Aorta (tissue), 5 donors: ENCODE measurements at places on chromosomes 3 and 15. TPM values are rescaled to one million over a fixed set of nuclear protein-coding genes. Genes with fewer than 3 reads are reported as not detected.

The FBXO40 gene
- 0.13 TPM for total RNA-seq

The TRH gene
- not detected for total RNA-seq

The STRIT1 gene
- not detected for total RNA-seq

The CAND2 gene
- total RNA-seq, result 23.5 TPM

The ARPP19 gene
- 129 TPM for total RNA-seq

The ARGFX gene
- not detected for total RNA-seq

The GMPPB gene
- total RNA-seq, result 29.2 TPM

The CCR3 gene
- total RNA-seq, result 0.29 TPM

DNA sequence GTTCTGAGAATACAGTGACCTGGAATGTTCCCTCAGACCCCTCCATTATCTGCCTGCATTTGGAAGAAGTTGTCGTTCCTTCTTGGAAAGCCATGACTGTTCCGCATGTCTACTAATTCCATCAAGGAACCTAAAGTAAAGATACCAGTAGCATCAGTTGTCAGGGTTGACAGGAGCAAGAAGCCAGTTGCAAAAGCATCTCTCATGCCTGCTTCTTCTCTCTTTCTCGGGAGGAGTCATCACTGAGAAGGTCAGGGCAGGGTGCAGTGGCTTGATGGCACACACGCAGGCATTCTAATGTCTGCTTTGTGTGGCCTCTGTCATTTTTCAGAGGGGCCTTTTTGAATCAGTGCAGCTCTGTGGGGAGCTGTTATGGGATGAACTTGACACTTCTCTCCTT, 276.6 kb upstream of the TPM1 start:
- no peak for DNase-seq

- no peak for DNase-seq
These were observed at the start of gene RTP4 for GRCh38 chr3:187368251-187369088. TSS of gene RTP4 (plus strand) at chr3:187368385. CDS start at chr3:187368442, 57 bp downstream.

DNA sequence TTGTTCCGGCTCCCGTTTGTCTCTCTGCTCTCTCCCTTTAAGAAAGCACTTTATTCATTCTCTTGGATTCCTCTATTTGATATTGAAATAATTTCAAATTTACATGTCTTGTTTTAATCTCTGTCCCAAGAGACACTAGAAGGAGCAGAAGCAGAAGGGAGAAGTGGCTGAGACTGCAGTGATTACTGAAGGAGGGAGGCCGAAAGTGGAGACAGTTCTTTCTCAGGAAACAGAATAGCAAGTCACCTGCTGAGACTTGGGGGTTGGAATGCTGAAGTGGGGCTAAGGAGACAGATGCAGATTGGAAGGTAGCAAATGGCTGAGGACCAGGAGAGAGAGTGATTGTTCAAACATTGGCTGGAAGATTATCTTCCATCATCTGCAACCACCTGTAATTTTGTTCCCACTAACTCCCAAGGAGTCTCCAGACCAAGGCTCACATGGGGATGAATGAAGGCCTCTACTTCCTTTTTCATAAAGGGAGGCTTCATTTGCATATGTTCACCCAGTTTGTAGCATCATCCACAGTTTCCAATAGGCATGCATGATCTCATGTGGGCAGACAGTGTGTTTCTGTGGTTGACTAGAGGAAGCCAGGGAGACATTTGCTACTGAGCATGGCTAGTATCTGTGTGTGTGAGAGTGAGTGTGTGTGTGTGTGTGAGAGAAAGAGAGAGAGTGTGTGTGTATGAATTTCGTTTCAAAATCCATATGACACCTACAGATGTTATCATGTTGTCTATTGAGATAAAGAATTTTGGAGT, 24.0 kb downstream of the LTF start:
- no peak for DNase-seq

- DNase-seq, result no peak
These were observed 8.1 kb upstream of the VPS39 start for GRCh38 chr15:42215913-42216829.

DNA sequence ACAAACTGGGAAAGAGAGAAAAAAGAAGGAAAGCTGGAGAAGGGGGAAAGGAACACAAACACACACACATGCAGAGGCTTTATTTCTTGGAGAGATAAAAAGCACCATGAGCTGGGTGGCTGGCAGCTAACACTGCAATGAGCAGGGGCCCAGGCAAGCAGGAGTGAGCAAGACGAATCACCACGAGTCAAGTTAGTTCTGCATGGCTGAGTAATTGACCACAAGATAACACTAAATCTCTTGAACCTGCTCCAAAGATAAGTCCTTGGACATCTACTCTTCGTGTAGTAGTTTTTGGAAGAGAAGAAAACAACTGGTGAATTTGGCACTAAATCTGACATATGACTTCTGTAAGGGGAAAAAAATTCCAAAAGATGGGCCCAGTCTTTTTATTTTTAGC, 100.9 kb downstream of the MYO5A start:
- DNase-seq, result no peak

DNA sequence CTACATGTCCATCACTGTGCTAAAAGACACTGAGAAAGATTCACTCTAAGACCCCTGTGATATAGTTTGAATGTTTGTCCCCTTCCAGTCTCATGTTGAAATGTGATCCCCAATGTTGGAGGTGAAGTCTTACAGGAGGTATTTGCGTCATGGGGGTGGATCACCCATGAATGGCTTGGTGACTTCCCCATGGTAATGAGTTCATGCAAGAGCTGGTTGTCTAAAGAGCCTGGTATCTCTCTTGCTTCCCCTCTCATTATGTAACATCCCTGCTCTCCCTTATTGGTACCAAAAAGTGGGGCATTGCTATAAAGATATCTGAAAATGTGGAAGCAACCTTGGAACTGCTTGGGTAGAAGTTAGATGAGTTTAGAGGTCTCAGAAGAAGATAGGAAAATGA, 32.2 kb upstream of the FAM174B start:
- no peak for DNase-seq

DNA sequence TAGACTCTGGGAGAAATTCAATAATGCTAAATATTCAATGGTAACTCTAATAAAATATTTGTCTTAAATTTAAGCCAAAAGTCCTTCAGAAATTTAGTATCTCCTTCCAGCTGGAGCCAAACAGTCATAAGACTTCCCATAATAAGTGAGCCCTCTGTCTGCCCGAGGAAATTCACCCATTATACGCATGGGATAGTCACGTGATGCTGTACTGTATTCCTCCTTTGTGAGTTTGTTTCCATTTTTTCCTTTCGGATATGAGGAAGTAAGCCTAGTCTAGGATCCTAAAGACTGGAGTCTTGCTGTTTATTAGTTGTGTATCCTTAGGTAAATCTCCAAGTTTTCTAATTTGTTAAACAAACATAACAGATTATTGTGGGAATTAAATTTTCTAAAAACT, 110.4 kb upstream of the PLAAT1 start:
- DNase-seq, result no peak

DNA sequence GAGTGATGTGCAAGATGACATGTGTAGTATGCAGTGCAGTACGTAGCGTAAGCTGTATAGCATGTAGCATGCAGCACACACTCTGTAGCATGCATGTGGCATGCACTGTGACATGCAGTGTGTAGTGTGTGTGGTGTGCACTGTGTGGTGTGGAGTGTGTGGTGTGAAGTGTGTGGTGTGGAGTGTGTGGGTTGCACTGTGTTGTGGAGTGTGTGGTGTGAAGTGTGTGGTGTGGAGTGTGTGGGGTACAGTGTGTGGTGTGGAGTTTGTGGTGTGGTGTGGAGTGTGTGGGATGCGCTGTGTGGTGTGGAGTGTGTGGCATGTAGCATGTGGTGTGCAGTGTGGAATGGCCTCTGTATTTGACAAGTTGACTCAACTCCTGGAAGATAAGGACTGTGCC, 39.2 kb downstream of the ROPN1B start:
- DNase-seq, result no peak

DNA sequence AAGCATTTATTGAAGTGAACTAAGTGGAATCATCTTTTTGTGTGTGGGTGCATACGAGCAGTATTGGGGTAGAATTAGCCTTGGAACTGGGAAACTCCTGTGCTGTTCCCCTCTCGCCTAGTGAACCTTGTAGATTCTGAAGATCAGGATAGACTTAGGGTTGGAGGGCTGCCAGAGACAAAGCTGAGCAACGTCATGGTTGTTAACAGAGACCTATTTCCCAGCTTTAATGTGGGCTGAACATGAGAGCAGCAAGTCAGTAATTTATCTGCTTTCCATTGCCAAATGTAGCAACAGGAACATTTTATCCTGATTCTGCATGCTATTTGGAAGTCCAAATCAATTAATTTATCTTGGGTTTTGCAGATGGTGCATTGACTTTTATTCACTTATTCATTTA, 246.6 kb downstream of the IL20RB start:
- no peak for DNase-seq

- DNase-seq, result no peak
These were observed 204.4 kb upstream of the ZNF385D start for GRCh38 chr3:21955406-21955805.
